Activated CD8-positive, alpha-beta memory T cell treated with anti-CD3 and anti-CD28 coated beads for 1 hour (primary cell): ENCODE measurements at places on chromosomes 6 and 20.

- DNase-seq: no peak
These were observed 6.0 kb downstream of the TCF21 start for GRCh38 chr6:133894795-133895358.

GRCh38 chr20:50282592-50283241 lies 92.1 kb downstream of the CEBPB start:
- no peak for DNase-seq

DNA sequence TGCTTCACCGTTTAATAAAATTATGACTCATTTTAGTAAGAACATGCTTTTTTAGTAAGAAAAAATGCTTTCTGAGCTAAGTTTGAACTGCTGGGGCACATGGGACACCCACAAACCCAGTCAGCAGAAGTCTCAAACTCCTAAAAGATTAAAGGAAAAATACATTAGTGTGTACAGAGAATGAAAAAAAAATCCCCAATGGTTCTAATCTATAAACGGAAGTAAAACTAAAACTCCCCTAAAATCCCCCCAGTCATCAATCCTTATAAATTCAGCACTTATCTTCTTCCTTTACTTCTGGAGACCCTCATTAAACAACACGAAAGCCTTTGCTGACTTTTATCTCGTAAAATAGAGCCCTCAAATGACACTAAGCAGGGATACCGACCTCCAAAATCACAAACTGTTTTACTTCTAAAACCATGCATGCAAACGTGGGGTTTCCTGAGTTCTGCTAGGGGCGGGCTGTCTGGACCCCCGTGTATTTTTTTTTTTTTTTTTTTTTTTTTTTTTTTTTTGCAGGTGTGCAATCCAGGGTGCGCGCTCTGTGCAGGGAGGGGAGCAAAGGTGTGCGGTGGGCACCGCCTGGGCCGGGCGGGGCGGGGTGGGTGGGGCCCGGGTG lies 1.1 kb upstream of the MYB start:
- DNase-seq: no peak

DNA sequence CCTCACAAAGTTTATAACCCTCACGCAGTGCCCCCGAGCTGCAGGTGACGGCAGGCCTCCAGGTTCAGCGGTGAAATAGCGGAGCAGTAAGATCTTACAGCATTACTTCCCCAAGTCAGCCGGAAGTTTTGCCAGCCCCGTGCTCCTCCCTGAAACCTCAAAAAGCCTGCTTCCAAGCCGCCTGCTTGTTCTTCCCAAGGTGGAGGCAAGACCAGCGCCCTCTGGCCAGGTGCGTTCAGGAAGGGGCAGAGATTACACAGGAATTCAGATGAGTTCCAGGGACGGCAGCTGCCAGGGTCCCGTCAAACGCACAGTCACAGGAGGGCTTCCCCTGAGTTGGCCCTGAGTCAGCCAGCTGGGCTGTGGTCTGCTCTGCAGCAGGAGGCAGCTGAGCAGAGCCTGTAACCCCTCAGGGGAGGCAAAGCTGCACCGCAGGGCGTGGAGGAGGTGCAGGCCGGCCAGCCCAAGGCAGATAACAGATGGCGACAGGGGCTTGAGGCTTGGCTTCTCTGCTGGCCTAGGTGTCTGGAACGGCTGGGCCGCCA lies 124.1 kb upstream of the RPS6KA2 start:
- no peak for DNase-seq

- no peak for DNase-seq
These were observed 259.7 kb downstream of the HDGFL1 start for GRCh38 chr6:22829070-22829469.

DNA sequence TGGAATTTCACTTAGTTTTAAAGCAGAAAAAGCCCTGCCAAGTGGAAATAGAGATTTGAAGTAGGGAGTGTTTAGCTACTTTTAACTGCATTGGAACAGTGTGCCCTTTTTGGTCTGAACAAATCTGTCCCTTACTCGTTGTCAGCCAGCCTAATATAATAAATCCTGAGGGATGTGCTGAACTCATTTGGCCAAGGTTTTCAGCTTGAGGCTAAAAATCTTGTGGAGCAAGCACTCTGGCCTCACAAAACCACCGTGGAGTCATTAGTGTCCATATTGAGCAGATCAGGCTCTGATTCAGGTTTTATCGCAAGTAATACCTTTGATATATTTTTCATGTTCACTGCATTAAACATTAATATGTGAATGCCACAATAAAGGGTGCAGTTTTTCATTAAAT lies 383.5 kb downstream of the FRK start:
- no peak for DNase-seq

- DNase-seq: no peak
These were observed 23.8 kb downstream of the UST start for GRCh38 chr6:148770408-148771211.

GRCh38 chr20:61663521-61664425 lies 401.9 kb downstream of the TAF4 start:
- no peak for DNase-seq

DNA sequence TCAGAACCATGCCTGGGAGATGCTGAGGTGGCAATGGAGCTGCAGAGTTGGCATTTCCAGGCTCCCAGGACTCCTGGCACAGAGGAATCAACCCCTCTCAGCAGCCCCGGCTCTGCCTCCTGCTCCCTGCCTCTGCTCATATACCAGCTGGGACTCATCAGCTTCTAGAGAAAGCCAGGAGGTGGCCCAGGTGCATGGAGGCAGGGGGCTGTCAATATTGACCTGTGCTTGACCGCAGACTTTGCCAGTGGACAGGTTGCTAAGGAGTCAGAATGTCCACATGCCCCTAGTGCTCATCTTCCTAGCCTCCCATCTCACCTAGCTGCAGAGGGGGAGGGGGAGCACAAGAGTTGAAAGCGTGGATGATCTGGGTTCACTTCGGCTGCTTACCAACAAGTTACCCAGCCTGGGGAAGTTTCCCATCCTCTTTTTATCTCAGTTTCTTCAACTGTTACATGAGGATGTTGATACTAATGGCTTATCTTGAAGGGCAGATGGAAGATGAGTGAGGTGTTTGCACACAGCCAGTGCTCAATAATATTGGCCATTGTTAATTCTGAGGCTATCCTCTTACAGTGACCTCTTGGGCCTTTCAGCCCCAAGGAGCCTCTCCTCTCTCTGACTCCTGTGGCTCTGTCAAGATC lies 9.2 kb upstream of the SCRT2 start:
- no peak for DNase-seq

DNA sequence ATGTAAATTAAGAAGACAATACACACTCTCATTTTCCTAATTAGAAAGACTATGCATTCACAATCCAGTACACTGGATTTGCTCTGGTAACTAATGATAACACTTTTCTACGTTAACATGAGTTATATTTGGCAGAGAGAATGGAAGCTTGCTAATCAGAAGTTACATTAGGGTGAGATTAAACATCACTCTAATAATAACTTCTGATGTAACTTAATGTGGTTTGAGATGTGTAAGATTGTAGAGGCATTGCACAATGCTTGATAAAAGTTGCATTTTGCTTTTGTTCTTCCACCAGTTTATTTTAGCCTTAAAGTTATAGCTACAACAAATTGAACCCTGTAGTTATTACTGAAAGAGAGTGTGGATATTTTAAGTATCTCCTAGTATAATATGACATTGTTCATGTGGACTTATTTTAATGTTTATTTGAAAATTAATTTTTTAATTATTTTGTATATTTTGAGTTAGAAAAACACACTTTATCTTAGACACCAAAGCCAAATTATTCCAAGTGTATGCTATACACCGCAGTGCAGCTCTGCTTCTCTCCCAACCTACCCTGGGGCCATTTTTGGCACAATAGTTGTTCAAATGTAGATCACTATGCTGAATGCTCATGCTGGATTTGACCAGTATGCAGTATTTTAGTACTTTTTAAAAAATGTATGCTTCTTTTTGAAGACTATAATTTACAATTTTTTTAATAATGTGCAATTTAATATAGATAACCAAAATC lies 143.2 kb downstream of the SLC16A10 start:
- no peak for DNase-seq

GRCh38 chr20:760751-761417 lies 7.4 kb downstream of the SLC52A3 start:
- DNase-seq: no peak

- DNase-seq: no peak
These were observed 35.5 kb upstream of the ZFAND3 start for GRCh38 chr6:37783856-37784584.

DNA sequence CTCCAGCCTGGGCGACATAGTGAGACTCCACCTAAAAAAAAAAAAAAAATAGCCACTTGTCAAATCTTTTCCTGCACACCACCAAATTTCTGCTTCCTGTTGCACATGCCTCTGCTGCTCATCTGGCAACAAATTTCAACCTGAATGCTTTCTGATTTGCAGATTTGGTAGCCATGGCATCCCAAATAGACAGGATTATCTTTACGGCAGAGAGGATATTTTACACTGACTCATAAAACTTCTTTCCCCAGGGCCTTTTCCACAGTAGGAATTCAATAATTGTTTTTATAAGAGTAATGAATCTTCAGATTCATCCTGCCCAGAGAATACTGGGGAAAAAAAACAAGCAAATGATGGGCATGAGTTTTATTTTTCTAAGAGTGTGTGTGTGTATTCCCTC lies 264.6 kb downstream of the FRK start:
- DNase-seq: no peak

GRCh38 chr6:156889469-156889868 lies 112.3 kb downstream of the ARID1B start:
- no peak for DNase-seq

DNA sequence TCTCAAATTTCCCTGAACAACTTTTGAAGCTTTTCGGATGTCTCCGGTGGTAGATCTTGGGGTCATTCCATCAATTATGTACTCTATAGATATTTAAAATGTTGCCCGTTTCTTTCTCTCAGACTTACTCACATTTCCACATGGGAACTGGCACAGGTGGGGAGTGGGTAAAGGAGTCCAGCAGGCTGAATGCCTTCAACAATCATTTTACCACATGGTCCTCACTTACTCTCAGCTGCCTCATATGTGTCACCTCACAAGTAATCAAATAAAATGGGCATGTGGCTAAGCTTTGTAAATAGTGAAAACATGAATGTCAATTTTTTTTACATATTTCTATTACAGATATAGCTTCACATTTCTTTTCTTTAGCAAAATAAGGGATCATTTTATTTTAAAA lies 677 bp downstream of the HLA-DQA1 start:
- no peak for DNase-seq

DNA sequence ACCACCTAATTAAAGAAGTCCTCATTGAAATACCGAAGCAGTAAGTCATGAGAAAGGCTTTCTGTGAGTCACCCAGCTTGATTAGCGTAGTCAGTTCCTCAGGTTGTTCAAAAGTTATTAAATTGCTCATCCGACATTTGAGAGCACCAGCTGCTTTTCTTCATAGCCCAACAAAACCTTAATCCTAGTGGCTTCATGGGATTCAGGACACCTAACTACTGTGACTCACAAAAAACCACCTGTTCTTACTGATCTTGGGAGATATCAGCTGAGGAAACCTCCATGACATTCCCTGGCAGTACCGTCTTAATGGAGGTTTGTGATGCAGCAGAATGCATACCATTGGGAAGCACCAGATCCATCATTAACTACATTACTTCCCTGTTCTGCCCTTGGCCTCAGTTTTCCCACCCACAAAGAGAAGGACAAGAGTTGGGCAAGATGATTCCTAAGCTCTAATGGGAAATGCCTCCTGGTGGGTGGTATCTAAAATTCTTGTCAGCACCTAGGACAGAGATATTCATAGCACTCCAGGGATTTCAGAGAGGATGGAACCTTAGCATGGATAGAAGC lies 103.8 kb downstream of the KHDC1L start:
- DNase-seq: no peak

- DNase-seq: no peak
These were observed 146.5 kb upstream of the FERMT1 start for GRCh38 chr20:6269168-6269873.

GRCh38 chr6:144729502-144729901 lies 444.4 kb downstream of the UTRN start:
- DNase-seq: no peak

DNA sequence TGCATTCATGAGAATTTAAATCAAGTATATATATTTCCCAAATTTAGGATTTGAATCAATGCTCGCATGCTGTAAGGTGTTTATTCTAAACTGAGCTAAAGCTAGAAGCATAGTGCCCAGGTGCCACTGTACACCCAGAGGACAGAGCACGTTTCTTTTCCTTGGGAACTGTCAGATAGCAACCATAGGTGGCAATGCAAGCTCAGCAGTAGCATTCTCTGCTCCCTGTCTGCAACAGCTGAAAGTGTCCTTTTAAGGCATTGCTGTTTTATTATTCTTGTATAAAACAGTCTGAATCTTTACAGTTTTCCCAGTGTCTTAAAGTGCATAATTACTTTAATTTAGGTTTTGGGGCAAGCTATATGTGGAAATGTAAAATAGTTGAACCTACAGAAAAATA lies 443.4 kb upstream of the MMS22L start:
- DNase-seq: no peak

- no peak for DNase-seq
These were observed 94.9 kb upstream of the TOP1 start for GRCh38 chr20:40933758-40934157.

DNA sequence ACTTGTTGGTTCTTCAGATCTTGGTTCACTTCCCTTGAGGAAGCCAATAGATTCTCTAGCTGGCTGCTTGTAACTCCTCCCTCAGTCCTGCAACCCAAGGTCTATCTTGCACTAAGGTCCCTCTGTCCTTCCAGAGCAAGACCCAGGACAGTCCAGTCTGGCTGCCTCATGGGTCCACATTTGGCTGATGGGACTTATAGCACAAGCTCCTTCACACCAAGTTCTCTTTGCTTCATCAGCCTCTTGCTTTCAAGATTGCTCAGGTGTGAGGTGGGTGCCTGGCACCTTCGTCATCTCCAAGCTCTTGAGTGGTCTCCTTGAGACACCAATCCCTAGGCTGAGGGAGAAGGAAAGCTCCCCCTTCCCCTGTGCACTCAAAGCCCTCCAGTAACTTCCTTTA lies 28.3 kb downstream of the NSFL1C start:
- no peak for DNase-seq

DNA sequence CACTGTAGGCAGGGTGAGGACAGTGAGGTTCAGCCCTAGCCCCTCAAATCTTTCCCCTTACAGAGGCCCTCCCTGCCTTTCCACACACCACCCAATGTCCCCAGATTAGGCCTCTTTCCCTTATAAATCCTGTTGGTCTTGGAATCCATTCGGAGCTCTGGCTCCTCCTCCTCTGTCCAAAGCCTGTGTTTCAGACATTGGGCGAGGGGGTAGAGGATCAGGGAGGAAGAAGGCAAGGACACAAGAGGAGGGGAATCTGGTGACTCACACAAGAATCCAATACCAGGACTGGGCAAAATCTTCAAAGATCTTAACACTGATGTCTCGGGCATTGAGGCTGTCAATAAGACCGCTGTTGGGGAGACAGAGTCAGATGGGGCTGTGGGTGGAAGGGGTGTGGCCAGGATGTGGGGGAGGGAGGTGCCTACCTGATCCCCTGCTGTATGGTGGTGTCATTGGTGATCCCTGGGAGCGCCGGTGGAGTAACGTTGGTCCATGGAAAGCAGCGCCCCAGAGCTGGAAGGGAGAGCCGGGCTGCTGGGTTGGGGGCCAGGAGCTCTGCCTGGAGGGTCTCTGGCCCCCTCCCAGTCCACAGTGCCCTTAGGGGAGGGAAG lies 7.6 kb downstream of the SLC44A4 start:
- DNase-seq: no peak
